ENCODE measurements at places on chromosomes 3 and 15. TPM values are rescaled to one million over a fixed set of nuclear protein-coding genes. Genes with fewer than 3 reads are reported as not detected.

The TMCC1 gene
- total RNA-seq: 10.2 TPM

The MRPS22 gene
- 51.0 TPM for total RNA-seq

The FBXL22 gene
- total RNA-seq: 0.19 TPM

The TRIM42 gene
- total RNA-seq: not detected

The SPINK8 gene
- total RNA-seq: not detected

The PLAAT1 gene
- not detected for total RNA-seq

The CD276 gene
- total RNA-seq: 83.1 TPM

The SLC28A1 gene
- total RNA-seq: not detected

The TFDP2 gene
- total RNA-seq: 17.9 TPM

The STRC gene
- total RNA-seq: not detected

The ZNF717 gene
- total RNA-seq: 2.0 TPM

The CYP11A1 gene
- not detected for total RNA-seq

The FBXO40 gene
- not detected for total RNA-seq

The PLS1 gene
- total RNA-seq: 13.7 TPM

The RARB gene
- 10.2 TPM for total RNA-seq

Measured in A549 treated with RU486 at 1 μM for 4 hours (cell line).